ENCODE measurements at places on chromosomes 4 and X.
A peak's percentile ranks its signal among the peaks of the same experiment; 100 is the strongest.

- no peak for DNase-seq
Observed at GRCh38 chr4:124055896-124056295, 656.6 kb downstream of the ANKRD50 start.

GRCh38 chrX:153781428-153782047 is 697 bp downstream of the SRPK3 start:
- no peak for DNase-seq

- no peak for DNase-seq
Observed at GRCh38 chrX:149230689-149231088, 274.4 kb downstream of the IDS start.

DNA sequence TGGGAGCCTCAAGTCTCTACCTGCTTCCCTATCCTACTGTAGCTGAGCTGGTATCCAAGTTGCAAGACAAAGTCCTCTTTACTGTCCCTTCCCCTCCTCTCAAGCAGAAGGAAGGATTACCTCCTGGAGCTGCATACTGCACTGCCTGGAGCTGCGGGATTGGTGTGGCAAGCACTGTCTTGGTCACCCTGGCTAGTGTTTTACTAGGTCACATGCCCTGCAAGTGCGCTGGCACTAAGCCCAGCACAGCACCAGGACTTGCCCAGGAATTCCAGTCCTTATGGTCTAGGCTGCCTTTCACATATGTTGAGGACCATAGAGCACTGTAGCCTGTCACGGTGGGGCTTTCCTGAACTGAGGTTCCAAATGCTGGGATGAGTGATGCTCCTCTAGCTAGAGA is 227.3 kb upstream of the ZC4H2 start:
- no peak for DNase-seq

DNA sequence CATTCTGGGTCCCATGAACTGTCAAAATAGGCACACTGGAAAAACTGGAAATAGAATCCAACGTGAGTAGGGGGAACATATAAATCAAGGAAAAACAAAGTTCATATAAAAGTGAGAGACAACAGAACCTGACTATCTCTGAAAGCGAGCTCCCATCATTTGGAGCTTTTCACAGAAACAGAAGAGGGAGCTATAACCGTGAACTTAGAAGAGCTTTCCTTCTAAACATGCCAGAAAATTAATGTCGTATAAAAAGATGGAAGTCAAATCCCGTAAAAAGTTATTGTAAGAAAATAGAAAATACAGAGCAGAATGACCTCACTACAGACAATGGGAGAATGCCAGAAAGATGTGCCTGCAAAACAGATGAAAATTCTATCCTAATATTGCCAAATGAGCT is 23.9 kb upstream of the HSD17B10 start:
- no peak for DNase-seq

DNA sequence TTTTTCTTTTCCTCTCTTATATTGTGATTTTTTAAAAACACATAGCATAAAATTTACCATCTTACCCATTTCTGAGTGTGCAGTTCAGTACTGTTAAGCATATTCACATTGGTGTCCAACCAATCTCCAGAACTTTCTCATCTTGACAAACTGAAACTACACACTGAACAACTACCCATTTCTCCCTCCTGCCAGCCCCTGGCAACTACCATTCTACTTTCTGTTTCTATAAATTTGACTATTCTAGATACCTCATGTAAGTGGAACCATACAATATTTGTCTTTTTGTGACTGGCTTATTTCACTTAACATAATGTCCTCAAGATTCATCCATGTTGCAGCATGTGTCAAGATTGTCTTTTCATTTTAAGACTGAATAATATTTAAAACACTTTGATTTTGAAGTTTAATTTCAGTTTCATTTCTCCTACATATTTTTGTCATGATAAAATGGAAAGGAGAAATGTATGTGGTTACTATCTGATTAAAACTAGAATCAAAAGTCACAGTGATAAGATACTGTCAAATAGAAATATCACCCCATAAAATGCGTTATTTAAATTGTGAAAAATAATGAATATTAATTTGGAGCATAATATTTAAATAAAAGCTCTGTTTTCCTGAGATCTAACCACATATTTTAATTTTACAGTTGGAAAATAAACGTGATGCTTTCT is 122.8 kb downstream of the DIPK2B start:
- DNase-seq: no peak

- peak; percentile 11 for DNase-seq
Observed at GRCh38 chrX:30971774-30972603, 82.9 kb upstream of the TAB3 start.

DNA sequence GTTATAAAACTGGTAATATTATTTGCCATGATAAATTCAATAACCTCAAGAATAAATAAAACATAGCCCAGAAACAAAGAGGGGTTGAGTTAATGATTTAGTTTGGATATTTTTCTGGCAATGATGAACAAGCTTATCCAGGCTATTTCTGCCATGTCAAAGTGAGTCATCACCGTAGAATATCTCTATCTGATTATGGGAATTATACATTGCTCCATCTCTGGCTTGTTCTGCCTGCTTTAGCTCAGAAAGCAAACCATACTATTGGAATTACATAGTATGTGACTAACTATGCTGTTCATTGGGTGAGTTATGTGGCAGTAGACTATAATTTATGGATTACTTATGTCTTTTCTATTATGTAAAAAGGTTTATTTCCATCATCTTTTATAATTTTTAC is 680.1 kb upstream of the AADAT start:
- DNase-seq: no peak

- no peak for DNase-seq
Observed at GRCh38 chr4:65391382-65391781, 278.9 kb downstream of the EPHA5 start.

GRCh38 chr4:159012381-159012780 is 90.5 kb upstream of the RAPGEF2 start:
- DNase-seq: no peak

- DNase-seq: no peak
Observed at GRCh38 chr4:162056990-162057389, 106.8 kb downstream of the FSTL5 start.

- DNase-seq: no peak
Observed at GRCh38 chrX:69268611-69269010, 103.4 kb upstream of the PJA1 start.

DNA sequence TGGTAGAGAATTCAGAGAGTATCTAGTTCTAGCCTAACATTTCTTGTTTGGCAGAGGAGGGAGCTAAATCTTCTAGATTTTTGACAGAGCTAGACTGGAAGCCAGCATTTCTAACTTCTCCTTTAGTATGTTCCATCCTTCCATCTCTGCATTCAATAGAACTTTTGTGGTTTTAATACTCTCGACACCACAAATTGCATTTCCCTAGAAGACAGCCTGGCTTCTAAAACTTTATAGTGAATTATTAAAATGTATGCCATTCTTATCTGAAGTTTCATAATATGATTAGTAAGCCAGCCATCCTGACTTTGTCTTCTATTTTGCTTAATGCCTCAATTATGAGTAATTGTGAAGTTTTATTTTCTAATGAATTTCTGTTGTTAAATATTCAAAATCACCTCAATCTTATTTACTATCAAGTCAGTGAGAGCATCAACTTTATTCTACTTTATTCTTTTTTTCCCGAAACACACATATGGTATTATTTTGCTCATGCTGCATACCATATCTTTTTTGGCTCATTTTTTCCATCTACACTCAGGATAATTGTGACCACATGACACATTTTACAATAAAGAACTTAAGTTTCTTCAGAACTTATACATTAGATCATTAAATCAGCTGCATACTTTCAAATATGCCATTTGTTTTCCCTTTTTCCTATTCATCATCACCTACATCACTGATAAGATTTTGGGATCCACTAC is 30.2 kb downstream of the EDNRA start:
- DNase-seq: no peak

DNA sequence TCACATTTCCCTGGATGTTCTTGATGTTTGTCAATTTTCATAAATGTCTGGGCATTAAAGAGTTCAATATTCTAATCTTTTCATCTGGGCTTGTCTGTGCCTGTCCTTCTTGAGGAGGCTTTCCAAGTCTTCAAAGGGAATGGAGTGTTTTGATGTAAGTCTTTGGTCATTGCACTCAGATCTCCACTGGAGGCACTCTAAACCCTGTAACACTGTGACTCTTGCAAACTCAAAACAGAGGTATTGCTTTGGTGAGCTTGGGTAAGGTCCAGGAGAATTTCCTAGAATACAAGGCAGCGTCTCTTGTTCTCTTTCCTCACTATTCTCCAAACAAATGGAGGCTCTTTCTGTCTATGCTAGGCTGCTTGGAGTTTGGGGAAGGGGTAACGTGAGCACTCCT is 1118.1 kb upstream of the PABPC4L start:
- DNase-seq: no peak

GRCh38 chr4:140082391-140082755 is 71.6 kb downstream of the MAML3 start:
- DNase-seq: no peak

DNA sequence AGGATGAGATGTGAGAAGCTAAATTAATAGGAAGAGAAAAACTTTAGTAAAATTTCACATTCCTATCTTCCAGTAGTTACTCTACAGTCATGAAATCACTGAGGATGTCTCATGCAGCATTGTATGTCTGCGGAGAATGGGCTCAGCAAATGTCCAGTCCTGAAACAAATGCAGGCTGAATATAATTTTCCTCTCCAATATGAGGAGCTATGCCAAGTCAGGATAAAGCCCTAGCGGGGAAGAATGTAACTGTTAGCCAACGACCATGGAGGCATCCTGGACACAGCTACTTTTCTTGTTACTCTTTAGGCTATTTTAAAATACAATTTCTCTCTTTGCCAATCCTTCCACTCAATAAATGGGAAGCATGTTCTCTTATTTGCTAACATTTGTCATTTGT is 127.7 kb downstream of the PRKX start:
- DNase-seq: no peak

GRCh38 chr4:110197529-110198042 is 829 bp downstream of the ELOVL6 start:
- DNase-seq: no peak

GRCh38 chr4:15040916-15041463 is 38.7 kb downstream of the CPEB2 start:
- no peak for DNase-seq

DNA sequence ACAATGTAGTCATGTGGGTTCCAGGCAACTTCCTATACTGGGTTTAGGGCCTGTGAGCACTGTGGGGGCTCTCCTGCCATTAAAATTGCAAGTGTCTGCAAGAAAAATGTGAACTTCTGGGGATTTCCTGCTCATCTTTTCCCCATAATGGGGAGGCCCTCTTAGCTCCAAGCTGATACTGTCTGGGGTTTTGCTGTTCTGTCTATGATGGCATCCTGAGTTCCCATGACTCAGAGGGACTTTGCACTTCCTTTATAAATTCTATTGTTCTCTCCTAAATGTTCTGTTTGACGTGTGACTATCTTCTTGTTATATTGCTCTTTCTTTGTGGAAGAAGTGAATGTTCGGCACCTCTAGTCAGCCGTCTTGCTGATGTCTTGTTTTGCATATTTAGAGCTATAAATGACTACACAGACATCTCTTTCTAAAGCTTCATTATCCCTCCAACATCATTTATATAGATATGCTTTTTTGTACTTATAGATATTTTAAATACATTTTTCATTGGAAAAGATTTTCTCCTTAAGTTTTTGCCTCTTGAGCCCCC is 465.8 kb downstream of the NAF1 start:
- no peak for DNase-seq

- no peak for DNase-seq
Observed at GRCh38 chr4:76197971-76198410, 15.6 kb downstream of the SCARB2 start.

- no peak for DNase-seq
Observed at GRCh38 chr4:92215476-92215875, 88.3 kb upstream of the GRID2 start.

- DNase-seq: no peak
Observed at GRCh38 chr4:11497972-11498371, 69.3 kb upstream of the HS3ST1 start.

GRCh38 chr4:169266661-169267060 is 4.1 kb downstream of the SH3RF1 start:
- DNase-seq: no peak

DNA sequence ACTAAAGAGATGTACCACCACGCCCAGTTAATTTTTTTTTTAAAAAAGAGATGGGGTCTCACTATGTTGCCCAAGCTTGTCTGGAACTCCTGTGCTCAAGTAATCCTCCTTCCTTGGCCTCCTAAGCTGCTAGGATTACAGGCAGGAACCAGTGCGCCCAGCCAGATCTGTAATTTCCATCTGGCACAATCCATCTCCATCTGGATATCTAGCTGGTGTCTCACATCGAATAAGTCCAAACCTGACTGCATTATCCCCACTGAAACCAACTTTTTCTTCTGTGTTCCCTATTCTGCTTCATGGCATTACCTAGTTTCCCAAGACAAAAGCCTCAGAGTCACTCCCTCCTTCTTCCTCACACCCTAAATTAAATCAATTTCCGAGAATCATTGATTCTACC is 125.8 kb upstream of the TEX13C start:
- DNase-seq: no peak

GRCh38 chr4:11428899-11429698 is 405 bp upstream of the HS3ST1 start:
- no peak for DNase-seq

DNA sequence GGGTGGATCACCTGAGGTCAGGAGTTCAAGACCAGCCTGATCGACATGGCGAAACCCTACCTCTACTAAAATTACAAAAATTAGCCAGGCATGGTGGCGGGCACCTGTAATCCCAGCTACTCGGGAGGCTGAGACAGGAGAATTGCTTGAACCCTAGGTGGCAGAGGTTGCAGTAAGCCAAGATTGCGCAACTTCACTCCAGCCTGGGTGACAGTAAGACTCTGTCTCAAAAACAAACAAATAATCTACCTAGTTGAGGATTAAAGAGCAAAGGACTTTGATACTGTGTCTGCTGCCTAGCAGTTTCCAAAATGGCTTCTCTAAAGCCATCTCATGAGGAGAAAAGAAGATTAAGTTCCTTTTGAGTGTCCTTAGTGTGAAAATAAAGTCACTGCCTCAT is 37.8 kb downstream of the SMS start:
- DNase-seq: no peak

DNA sequence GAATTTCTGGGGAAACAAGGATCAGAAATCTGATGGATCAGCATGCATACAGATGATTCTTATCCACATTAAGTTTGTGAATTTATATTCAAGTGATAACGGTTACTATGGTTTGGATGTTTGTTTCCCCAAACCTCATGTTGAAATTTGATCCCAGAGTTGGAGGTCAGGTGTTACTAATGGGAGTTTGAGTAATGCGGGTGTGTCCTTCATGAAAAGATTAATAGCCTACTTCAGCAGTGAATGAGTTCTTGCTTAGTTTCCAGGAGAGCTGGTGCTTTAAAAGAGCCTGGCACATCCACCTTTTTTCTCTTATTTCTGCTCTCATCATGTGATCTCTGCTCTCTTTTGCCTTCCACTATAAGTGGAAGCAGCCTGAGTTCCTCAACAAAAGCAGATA is 712.4 kb downstream of the IL1RAPL1 start:
- no peak for DNase-seq
